ENCODE measurements at places on chromosomes 12 and 14.

- DNase-seq = no peak
Measured at GRCh38 chr12:73731658-73732057, 806.0 kb upstream of the ATXN7L3B start.

GRCh38 chr14:66696326-66696725 lies 188.4 kb downstream of the GPHN start:
- DNase-seq = no peak

DNA sequence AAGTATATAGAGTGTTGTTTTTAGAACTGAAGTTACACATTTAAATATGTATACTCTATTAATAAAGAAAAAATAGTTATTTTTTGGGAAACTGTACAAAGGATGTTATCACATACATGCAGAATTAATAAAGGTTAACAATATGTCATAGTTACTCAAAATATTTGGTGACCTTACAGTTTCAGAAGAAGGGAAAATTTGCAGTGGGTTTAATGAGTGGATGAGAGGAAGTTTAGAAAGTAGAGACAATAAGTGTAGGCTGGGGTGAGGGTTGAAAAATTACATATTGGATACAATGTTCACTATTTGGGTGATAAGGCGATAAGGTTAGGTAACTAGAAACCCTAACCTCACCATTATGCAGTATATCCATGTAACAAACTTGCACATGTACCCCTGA lies 13.5 kb downstream of the WNK1 start:
- DNase-seq = peak; percentile 1

DNA sequence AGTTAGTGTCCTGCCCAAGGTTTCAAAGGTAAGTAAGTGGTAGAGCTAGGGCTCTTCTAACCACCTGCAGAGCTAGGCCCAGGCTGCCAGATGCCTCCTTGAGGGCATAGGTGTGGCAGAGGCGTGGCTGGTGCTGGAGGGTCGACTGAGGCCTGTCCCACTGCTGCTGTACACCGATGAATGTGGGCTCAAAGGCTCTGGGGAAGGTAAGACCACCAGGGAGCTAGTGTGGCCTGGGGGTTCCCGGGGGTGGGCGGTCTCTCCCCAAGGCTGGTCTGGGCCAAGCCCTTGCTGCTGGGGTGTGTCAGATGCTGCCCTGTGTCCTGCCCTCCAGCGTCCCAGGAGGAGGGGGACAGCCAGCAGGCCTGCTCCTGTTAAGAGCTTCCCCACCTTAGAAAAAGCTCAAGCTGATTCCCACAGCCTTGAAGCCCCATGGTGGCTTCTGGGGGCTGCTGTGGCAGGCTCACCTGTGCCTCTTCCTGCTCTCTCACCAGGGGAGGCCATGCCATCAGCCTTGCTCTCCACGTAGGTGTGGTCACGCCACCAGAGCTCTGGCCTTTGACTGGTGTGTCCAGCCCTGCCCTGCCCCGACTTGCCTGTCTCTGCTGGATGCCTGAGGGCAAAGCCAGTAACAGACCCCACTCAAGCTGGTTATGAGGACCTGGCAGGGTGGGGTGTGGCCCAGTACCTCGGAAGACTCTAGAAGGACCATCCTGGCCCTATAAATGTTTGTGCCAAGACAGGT lies 36.8 kb downstream of the SH2B3 start:
- DNase-seq = no peak

DNA sequence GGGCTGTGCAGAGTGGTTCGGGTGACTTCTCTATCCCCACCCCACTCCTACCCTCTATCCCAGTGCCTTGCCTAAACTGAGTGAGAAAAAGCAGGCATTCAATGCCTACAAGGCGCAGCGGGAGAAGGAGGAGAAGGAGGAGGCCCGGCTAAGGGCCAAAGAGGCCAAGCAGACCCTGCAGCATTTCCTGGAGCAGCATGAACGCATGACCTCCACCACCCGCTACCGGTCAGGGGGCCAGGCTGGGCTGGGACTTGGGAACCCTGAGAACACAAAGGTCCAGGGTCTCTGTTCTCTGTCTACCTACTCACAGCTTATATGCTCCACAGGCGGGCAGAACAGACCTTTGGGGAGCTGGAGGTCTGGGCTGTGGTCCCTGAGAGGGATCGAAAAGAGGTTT lies 11.7 kb downstream of the PRPF40B start:
- no peak for DNase-seq

- DNase-seq = peak; percentile 11
Measured at GRCh38 chr14:102315121-102315520, 4.4 kb upstream of the ZNF839 start.

DNA sequence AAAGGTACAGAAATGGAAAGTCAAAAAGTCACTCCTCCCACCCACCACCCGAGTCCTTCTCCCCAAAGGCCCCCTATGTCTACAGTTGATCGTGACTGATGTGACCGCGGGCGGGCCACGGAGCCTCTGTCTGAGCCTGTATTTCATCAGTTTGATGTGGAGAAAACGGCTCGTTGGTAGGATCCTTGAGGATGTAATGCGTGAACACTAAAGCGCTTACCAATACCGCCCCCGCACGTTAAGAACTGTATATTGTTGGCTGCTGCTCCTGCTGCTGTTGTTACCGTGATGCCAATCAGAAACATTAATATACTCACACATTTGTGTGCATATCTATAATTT lies 24.6 kb upstream of the UBC start:
- DNase-seq = peak; percentile 91

- DNase-seq = no peak
Measured at GRCh38 chr14:94375552-94376107, 12.8 kb downstream of the SERPINA1 start.

- no peak for DNase-seq
Measured at GRCh38 chr12:109394891-109395290, 47.2 kb downstream of the MYO1H start.

- DNase-seq = no peak
Measured at GRCh38 chr12:70245458-70245857, 2.2 kb downstream of the CNOT2 start.

GRCh38 chr14:68779761-68780323 lies 13.0 kb downstream of the ZFP36L1 start:
- DNase-seq = peak; percentile 55

DNA sequence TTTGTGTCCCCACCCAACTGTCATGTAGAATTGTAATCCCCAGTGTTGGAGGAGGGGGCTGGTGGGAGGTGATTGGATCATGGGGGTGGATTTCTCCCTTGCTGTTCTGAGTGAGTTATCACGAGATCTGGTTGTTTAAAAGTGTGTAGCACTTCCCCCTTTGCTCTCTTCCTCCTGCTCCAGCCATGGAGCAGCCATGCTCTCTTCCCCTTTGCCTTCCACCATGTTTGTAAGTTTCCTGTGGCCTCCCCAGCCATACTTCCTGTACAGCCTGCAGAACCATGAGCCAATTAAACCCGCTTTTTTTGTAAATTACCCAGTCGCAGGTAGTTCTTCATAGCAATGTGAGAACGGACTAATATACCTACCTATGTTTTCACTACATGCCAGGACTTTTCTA lies 2.6 kb upstream of the POC1B start:
- DNase-seq = no peak

GRCh38 chr12:112941528-112942335 lies 3.5 kb downstream of the OAS3 start:
- DNase-seq = no peak

GRCh38 chr12:49397000-49397399 lies 29.7 kb downstream of the SPATS2 start:
- no peak for DNase-seq

- peak; percentile 47 for DNase-seq
Measured at GRCh38 chr12:74021937-74022336, 515.7 kb upstream of the ATXN7L3B start.

GRCh38 chr14:51824191-51824590 lies 36.2 kb upstream of the GNG2 start:
- DNase-seq = no peak

GRCh38 chr12:82474181-82474797 lies 116.0 kb downstream of the METTL25 start:
- no peak for DNase-seq

GRCh38 chr14:104438166-104438887 lies 141.2 kb upstream of the C14orf180 start:
- no peak for DNase-seq

DNA sequence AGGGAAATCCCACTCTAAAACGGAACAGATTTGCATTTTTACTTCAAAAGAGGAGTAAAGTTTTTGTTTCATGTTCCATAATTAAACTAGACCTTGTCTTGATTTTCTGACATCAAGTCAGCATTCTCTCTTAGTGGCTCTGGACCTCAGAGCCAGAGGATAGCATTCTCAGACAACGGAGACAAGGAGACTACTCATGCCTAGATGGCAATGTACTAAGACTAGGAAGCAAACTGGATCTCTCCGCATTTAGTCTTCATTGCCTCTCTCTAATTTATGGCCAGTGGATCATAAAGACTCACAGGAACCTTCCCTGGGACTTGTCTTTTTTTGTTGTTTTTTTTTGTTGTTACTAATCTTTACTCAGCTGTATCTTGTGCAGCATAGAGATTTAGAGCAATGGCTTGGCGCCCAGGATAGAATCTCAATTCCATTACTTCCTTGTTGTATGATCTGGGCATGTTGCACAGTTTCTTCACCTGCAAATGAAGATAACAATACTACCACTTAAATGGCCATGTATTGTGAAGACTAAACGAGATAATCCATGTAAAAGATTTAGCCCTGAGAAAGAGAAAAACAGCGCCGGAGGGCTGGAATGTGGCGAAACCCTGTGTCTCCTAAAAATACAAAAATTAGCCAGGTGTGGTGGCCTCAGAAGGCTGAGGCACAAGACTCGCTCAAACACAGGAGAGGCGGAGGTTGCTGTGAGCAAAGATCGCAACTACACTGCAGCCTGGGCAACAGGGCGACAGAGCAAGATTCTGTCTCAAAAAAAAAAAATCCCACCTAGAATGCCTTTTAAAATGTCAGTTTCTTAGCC lies 4.0 kb upstream of the GEMIN2 start:
- peak; percentile 33 for DNase-seq

DNA sequence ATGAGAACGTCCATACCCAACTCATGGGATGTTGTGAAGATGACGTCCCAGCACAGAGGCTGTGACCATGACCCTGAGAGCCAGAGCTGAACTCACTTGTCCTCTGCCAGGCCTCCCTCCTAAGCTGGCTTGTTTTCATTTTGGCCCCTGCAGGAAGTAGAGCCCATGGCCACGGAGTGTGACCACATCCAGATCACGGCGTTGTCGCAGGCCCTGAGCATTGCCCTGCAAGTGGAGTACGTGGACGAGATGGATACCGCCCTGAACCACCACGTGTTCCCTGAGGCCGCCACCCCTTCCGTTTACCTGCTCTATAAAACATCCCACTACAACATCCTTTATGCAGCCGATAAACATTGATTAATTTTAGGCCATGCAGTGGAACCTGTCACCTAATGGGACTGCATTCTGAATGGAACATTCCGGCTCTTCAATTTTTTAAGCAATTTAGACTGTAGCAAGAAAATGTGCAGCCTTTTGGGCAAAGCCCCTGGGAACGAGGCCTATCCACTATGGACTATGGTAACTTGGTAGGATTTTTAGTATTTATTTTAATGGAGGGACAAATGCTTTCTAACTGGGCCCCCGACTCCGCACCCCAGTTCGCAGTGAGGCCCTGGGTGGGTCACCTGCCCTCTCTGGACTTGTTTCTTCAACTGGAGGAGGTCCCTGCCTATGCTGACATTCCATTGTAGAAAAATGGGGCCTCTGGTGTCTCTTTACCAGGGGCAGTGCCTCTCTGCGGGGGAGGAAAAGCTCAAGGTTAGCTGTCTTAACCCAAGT lies 19.6 kb downstream of the OTUB2 start:
- no peak for DNase-seq

GRCh38 chr14:51638071-51638944 lies 13.4 kb upstream of the FRMD6 start:
- DNase-seq = no peak

GRCh38 chr12:5226581-5226980 lies 182.9 kb downstream of the KCNA5 start:
- no peak for DNase-seq

GRCh38 chr14:76268047-76268431 lies 107.9 kb upstream of the ESRRB start:
- no peak for DNase-seq

GRCh38 chr14:37089410-37089809 lies 83.0 kb downstream of the SLC25A21 start:
- DNase-seq = no peak

DNA sequence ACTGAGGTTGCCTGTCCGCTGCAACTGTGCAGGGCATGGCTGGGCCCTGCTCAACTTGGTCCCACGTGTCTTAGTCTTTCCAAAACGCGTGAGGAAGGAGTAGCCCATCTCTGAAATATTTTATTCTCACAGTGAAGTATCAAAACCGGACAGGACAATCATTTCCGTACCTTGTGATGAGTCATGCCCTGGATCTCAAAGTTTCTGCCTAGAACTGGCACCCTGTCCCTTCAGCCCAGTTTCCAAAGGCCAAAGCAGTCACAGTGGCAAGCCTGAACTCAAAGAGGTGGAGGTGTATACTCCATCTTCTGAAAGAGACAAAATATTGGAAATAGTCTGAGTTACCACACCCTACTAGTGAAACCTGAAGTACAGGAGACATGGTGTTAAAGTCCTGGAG lies 28.5 kb upstream of the SRGAP1 start:
- no peak for DNase-seq

GRCh38 chr12:51773145-51773869 lies 75.2 kb downstream of the FIGNL2 start:
- DNase-seq = no peak

DNA sequence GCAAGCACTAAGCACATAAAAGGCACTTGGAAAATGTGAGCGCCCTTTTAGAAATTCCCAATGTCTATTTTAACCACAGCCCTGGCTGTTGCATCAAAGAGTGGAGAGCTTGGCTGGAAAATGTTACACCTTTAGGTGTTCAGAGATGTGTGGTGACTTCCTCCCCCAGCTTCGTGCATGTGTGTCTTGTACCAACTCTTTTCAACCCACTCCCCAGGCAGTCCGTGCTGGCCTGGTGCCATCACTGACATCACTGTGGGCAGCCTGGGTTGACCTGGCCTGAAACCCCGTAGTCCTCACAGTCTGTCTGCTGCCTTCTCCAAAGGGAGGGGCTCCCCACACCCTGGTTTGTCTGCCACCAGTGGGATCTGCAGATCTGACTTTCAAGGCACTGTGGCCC lies 101.8 kb downstream of the SCARB1 start:
- no peak for DNase-seq

All from hematopoietic multipotent progenitor cell treated with erythropoietin and hydrocortisone succinate and interleukin-3 and kit ligand, for 8 days (in vitro differentiated cells).